Cortex of kidney (tissue), 1 donor: ENCODE measurements at places on chromosomes 5 and 9.
A peak's percentile ranks its signal among the peaks of the same experiment; 100 is the strongest.

- no peak for DNase-seq
Observed at GRCh38 chr5:60685700-60686099, 14.3 kb downstream of the DEPDC1B start.

- no peak for DNase-seq
Observed at GRCh38 chr9:79384501-79384900, 187.3 kb upstream of the TLE4 start.

GRCh38 chr9:92671323-92671722 lies 1.4 kb upstream of the IPPK start:
- no peak for DNase-seq

- DNase-seq: no peak
Observed at GRCh38 chr9:129282731-129283211, 104.7 kb upstream of the IER5L start.

DNA sequence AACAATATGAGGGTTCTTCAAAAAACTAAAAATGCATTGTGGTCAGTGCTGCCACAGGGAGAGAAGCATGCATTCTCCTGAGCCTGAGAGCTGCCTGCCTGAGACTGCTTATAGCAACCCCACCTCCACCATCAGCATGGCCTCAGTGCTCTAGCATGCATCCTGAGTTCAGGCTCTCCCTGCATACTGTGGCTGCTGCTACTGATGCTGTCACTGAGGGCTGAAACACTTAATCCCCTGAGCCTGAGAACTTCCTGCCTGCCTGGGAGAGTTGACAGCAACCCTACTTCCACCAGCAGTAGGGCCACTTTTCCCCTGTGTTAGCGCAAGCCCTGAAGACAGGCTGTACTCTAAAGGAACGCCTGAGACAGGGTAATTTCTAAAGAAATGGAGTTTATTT lies 206.0 kb downstream of the FBXO4 start:
- DNase-seq: no peak

- no peak for DNase-seq
Observed at GRCh38 chr5:166709691-166710090, 1581.8 kb upstream of the WWC1 start.

- no peak for DNase-seq
Observed at GRCh38 chr5:54159153-54159892, 151.1 kb downstream of the ARL15 start.

- DNase-seq: no peak
Observed at GRCh38 chr9:83209188-83209731, 146.3 kb upstream of the RASEF start.

GRCh38 chr5:133839721-133840120 lies 128.7 kb downstream of the C5orf15 start:
- no peak for DNase-seq

DNA sequence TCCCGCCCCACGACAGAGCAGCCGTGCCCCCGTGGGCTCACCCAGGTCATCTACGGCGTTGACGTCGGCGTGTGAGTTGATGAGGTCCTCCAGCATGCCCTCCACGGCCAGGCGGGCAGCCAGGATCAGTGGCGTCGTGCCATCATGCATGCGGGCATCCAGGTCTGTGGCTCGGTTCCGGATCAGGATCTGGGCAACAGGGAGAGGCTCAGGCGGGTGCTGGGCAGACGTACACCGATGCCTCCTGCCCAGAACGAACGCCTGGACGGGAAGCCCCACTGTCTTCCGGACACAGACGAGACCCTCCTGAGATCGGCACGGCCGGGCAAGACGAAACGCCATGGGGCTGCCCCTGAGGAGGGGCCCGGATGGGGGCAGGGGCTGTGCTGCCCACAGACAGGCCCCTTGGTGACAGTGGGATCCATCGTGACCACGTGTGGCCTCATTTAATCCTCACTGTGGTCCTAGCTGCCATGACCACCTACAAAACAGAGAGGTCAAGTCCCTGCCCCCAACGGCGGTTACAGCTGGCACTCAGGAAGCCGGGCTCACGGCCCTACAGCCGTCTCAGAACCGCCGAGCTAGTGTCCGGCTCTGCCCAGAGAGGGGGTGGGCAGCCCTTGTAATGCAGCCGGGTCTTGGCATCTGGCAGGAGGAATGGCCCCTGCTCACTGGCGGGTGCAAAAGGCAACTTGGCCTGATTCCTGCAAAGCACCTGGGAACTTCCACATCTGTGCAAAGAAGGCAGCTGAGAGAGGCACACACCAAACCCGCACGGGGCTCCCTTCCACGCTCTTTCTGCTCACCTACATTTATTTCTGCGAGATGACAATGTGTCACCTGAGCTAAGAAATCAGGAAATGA lies 16.5 kb upstream of the SEC16A start:
- no peak for DNase-seq

DNA sequence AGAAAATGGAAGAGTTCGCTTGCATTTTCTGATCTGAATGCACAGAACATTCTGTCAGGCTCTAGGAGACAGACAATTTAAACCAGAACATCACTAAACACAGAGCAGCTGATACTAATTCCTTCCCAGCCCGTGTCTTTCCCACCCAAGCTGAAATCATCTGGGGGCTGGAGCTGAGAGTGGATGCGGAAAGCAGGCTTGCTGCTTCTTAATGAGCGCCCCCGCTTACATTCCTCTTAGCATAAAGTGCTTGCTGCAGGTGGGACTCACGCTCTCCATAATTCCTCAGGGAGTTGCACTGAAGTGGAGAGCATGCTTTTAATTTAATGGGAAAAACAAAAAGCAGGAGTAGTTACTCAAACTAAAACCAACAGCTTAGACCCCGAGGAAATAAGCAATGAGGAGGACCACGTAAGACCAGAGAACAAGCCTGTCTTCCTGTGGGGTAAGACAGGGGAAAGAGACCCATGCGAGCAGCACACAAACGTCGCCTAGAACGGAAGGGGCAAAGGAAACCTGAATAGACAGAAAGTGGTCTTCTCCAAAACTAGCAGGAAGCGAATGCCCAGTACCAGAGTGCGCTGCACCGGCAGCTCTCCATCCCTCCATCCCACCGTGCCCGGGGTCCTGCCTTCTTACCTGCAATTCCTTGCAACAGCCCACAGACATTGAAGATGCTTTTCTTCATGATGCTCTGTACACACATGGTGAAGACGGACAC lies 139.3 kb downstream of the LHFPL2 start:
- DNase-seq: no peak

- no peak for DNase-seq
Observed at GRCh38 chr5:132762246-132763000, 14.6 kb downstream of the SEPTIN8 start.

GRCh38 chr9:104240890-104241289 lies 146.8 kb downstream of the SMC2 start:
- DNase-seq: no peak

- no peak for DNase-seq
Observed at GRCh38 chr9:5402217-5402616, 35.5 kb downstream of the PLGRKT start.

GRCh38 chr9:135956802-135957174 lies 4.4 kb downstream of the UBAC1 start:
- DNase-seq: no peak

GRCh38 chr5:130099008-130099407 lies 194.7 kb downstream of the CHSY3 start:
- no peak for DNase-seq

GRCh38 chr9:113463418-113464285 lies at the start of gene RGS3:
Gene RGS3, plus strand, starts transcription at chr9:113463727. Its CDS starts 76 bp downstream, at chr9:113463803.
- peak; percentile 47 for DNase-seq

DNA sequence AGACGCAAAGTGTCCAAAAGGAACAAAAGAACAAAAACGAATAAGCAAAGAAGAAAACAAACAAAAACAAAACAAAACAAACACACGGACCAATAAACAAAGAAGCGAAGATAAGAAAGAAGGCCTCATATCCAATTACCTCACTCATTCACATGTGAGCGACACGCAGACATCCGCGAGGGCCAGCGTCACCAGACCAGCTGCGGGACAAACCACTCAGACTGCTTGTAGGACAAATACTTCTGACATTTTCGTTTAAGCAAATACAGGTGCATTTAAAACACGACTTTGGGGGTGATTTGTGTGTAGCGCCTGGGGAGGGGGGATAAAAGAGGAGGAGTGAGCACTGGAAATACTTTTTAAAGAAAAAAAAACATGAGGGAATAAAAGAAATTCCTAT lies 28.3 kb upstream of the WWC1 start:
- DNase-seq: no peak

DNA sequence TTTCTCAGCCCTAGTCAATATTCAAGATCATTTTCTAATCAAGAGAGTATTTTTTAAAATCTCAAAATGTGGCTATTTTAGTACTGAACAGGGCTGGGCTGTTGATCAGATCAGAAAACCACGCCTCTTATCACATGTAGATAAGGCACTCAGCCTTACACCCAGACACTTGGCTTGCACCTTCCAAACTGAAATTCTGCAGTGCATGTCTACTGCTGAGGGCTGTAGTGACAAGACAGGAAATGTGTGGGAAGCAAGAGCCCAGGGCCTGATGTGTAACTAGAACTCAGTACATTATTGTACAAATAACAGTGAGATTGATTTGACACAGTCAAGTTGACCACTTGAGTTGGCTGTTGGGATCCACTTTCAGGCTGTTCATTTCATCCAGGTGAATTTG lies 48.6 kb downstream of the UBE2QL1 start:
- no peak for DNase-seq

- no peak for DNase-seq
Observed at GRCh38 chr9:18480662-18481093, 6.7 kb downstream of the ADAMTSL1 start.

DNA sequence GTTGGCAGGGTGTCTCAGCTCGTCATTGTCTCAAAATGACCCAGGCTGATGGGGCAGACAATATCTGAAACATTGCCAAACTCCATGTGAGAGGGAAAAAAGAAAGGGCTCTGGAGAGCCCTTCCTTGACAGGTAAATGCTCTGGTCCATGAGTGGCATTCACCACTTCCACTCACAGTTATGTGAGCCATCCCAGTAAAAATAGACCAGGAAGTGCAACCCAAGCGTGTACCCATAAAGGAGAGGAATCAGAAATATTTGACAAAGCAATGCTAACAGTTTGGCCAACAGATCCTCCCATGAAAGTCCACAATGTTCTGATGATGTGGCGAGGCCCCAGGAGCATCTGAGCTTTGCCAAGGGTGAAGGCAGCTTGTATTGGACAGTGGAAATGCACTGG lies 49.4 kb downstream of the ASTN2 start:
- DNase-seq: no peak

DNA sequence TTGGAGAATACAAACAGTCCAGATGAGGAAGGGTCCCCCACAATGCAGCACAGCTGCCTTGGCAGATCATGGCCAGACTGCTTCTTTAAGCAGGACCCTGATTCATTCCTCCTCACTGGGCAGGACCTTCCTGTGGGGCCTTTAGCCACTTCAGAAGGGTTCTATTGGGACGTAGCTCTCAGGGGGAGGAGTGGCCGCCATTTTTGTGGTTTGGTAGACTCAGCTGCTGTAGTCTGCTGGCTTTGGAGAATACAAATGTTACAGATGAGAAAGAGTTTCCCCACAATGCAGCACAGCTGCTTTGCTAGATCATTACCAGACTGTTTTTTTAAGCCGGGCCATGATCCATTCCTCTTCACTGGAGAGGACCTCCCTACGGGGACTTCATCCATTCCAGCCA lies 57.4 kb downstream of the TMEM38B start:
- no peak for DNase-seq

- no peak for DNase-seq
Observed at GRCh38 chr9:85332487-85332886, 409.3 kb downstream of the AGTPBP1 start.

- no peak for DNase-seq
Observed at GRCh38 chr9:5389109-5389732, 48.5 kb downstream of the PLGRKT start.

DNA sequence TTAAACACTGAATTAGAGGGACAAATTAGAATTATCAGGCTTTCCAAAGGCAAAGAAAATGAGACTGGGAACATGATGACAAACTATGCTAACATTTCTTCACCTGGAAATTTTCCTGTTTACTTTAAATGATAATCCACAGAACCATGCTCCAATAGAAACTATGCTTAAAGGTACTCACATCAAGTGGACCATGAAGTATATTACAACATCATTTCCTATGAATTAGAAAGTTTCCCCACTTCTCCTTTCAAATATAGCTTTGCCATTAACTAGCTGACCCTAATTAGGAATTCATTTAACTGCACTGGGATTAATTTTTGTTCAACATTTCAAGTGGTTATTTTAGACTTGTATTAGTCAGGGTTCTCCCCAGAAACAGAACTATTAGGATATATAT lies 81.4 kb downstream of the DTWD2 start:
- no peak for DNase-seq
